ENCODE measurements at places on chromosomes 5 and 9.

- no peak for DNase-seq
These were observed 20.0 kb downstream of the ACTL7B start for GRCh38 chr9:108835831-108836230.

- DNase-seq = no peak
These were observed 2.3 kb downstream of the CLTA start for GRCh38 chr9:36193023-36193422.

- no peak for DNase-seq
These were observed 28.4 kb downstream of the B4GALT1 start for GRCh38 chr9:33138768-33139167.

GRCh38 chr9:69254223-69254622 lies 70.8 kb upstream of the ENTREP1 start:
- no peak for DNase-seq

- no peak for DNase-seq
These were observed 295.8 kb upstream of the SGCD start for GRCh38 chr5:156031181-156031580.

- DNase-seq = no peak
These were observed 88.4 kb upstream of the DNAH5 start for GRCh38 chr5:14032918-14033317.

- DNase-seq = no peak
These were observed 13.0 kb downstream of the LARP1 start for GRCh38 chr5:154768207-154768606.

DNA sequence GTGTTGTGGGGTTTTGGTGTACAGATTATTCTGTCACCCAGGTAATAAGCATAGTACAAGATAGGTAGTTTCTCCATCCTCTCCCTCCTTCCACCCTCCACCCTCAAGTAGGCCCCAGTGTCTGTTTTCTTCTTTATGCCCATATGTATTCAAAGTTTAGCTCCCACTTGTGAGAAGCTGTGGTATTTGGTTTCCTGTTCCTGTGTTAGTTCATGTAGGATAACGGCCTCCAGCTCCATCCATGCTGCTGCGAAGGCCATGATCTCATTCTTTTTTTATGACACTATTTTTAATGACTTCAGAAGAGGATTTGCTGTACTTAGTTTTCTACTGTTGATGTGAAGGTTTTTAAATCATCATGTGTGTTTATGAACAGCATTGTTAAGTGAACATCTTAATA lies 11.9 kb downstream of the CCDC180 start:
- no peak for DNase-seq

DNA sequence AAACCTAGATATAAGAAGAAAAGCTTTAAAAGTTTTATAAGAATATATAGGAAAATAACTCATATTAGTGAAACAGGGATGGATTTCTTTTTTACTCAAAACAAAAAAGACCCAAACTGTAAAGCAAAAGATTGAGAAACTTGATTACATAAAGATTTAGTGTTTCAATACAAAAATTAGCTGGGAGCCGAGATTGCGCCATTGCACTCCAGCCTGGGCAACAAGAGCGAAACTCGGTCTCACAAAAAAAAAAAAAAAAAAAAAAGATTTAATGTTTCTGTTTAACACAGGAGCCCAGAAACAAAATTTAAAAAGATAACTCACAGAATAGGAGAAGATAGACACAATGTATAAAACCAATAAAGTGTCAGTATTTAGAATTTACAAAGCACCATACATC lies 45.2 kb downstream of the CDC14B start:
- DNase-seq = no peak

DNA sequence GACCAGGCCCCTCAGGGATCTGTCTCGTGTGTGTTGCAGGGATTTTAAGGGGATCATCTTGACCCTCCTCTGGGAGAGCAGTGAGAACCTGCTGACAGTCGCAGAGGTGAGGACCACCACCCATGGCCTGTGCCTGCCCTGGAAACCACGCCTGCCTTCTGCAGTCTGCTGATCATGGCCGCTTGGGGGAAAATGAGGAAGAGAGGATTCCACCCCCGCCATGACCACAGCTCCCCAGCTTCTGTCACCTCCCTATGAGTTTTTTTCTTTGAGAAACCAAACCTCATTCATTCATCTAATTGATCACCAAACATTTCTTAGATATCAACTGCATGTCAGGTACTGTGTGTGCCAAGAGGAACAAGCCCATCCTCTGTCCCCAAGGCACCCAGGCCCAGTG lies 46.3 kb upstream of the TDRD7 start:
- DNase-seq = no peak

GRCh38 chr5:88142886-88143692 lies 125.6 kb downstream of the TMEM161B start:
- no peak for DNase-seq

DNA sequence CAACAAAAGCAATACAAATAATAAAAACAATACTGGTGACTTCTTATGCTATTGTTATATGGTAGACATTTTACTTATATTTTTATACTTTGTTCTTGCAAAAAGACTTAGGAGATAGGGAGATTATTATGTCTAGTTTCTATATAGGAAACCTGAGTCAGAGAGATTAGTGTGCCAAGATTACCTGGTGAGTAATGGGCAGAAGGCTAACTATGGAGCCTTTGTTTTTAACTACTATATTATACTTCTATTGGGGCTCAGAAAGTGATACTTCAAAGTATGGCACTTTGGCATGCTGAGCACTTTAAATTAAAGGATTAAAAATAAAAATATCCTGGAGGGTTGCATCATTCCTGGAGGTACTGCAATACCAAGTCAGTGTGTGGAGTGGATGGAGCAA lies 117.5 kb upstream of the CLINT1 start:
- no peak for DNase-seq

- DNase-seq = no peak
These were observed 11.7 kb downstream of the LCN12 start for GRCh38 chr9:136963751-136964150.

GRCh38 chr5:1507014-1507375 lies 16.8 kb downstream of the LPCAT1 start:
- no peak for DNase-seq

DNA sequence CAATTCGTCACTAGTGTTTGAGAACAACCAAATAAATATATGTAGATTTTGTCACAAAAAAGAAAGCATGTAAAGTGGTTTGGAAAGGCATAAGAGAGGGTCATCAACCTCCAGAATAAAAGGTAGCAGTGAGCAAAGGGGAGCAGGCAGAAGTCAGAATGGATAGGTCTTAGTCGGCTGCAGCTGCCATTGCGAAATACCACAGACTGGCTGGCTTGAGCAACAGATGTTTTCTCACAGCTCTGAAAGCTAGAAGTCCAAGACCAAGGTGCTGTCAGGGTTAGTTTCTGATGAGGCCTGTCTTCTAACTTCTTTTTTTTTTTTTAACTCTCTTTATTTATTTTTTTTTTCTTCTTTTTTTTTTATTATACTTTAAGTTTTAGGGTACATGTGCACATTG lies 208.1 kb upstream of the PIK3R1 start:
- no peak for DNase-seq

GRCh38 chr9:93582115-93582514 lies 5.7 kb downstream of the PHF2 start:
- DNase-seq = no peak

DNA sequence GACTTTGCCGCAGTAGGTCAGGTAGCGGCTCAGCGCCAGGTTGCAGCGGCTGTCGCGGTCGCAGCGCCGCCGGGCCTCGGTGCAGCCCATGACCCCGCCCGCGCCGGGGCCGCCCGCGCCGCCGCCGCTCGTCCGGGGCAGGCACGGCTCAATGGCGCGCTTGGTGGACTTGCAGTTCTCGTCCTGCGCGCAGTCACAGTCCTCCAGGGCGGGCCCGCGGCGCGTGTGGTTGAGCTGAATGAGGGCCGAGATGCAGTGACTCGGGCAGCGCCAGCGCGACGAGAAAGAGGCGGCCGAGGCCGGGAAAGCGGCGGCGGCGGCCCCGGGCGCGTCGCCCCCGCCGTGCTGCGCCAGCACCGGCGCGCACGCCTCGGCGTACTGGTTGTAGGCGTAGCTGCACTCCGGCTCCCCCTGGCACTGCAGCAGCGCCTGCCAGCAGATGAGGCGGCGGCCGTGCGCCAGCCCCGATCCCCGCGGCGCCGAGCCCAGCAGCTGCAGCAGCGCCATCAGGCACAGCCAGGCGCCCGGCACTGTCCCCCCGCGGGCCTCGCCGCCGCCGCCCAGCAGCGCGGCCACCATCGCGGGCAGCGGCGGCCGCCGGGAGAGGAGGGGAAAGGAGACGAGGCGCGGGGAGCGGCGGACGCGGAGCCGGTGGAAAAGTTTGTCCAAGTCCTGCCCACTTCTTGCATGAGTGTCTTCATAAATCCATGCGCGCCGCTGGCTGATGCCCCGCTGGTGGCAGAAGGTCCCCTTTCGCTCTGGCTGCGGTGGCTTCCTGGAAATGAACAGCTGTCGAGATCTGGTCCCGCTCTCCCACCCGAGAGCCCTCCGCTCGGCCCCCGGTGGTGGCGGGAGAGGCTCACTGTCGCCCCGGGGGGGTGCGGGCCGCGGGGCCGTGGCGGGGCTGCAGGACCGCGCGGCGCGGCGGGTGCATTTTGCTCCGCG lies 833 bp downstream of the GAS1 start:
- peak; percentile 25 for DNase-seq

GRCh38 chr5:33794550-33795181 lies 97.1 kb downstream of the ADAMTS12 start:
- DNase-seq = no peak

DNA sequence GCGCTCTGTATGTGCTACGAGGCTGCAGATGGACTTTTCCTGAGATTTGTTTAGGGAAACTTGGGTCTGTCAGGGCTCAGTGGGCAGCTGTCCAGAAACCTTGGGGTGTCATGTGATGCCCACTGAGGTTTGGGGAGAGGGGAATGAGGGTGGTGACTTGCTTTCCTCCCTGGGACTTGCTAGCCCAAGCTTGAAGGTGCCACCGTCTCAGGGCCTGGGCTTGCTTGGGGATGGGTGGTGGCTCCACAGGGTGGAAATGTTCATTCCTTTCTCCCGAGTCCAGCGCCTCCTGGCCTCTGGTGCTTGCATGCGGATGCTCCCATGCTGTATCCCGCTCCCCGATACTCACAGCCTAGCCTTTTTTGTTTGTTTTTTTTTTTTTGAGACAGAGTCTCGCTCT lies 33.3 kb downstream of the ZNF618 start:
- no peak for DNase-seq

GRCh38 chr9:30522486-30522885 lies 1862.0 kb upstream of the ACO1 start:
- DNase-seq = no peak

GRCh38 chr5:38339446-38339845 lies 81.1 kb downstream of the EGFLAM start:
- no peak for DNase-seq

GRCh38 chr5:145178641-145179523 lies 656.3 kb downstream of the PRELID2 start:
- no peak for DNase-seq

DNA sequence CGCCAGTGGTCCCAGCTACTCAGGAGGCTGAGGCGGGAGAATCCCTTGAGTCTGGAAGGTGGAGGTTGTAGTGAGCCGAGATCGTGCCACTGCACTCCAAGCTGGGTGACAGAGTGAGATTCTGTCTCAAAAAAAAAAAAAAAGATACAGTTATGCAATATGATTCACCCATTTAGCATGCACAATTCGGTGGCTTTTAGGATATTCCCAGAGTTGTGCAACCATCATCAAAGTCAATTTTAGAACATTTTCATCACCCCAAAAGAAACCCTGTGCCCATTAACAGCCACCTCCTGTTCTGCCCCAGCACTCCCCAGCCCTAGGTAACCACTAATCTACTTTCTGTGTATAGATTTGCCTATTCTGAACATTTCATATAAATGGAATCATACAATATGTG lies 4.3 kb upstream of the DHFR start:
- no peak for DNase-seq

Data from stimulated activated CD8-positive, alpha-beta memory T cell treated with anti-CD3 and anti-CD28 coated beads, Interleukin-7, amount 100 ng/mL, for 1 hour (primary cell).